Fibroblast of lung (primary cell): ENCODE measurements at places on chromosomes 13 and 19.

DNA sequence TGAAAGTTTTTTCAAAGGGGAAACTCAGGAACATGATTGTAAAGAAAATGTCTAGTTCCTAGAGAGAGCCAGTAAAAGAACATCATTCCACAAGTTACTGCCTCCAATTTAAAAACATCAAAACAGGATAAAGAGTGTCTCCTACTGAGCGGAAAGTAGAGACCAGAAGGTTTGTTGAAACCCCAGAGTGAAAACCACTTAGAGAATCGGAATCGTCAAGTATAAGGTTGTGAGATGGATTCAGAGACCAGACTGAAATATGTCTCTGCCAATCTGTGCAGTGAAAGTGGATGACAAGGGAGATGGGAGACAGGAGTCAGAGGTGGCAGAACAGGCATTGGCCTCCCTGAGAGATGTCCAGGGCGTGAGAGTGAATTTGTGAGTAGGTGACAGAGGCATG, 133.4 kb downstream of the GPC6 start:
- no peak overlapping the region for H3K4me3 ChIP-seq
- H3K4me1 ChIP-seq, result no peaks in the 10 kb centered on the region
- no peaks in the 10 kb centered on the region for H3K36me3 ChIP-seq
- H3K27me3 ChIP-seq, result no peaks in the 10 kb centered on the region
- H3K27ac ChIP-seq, result no peak overlapping the region

- H3K36me3 ChIP-seq, result no peaks in the 10 kb centered on the region
- peaks cover 3% of the 10 kb centered on the region for H3K4me1 ChIP-seq
- no peak overlapping the region for H3K27ac ChIP-seq
- H3K4me3 ChIP-seq, result peak overlapping the region; percentile 66
- no peaks in the 10 kb centered on the region for H3K27me3 ChIP-seq
Measured at GRCh38 chr19:46426506-46427162, 2.1 kb downstream of the PNMA8C start.

DNA sequence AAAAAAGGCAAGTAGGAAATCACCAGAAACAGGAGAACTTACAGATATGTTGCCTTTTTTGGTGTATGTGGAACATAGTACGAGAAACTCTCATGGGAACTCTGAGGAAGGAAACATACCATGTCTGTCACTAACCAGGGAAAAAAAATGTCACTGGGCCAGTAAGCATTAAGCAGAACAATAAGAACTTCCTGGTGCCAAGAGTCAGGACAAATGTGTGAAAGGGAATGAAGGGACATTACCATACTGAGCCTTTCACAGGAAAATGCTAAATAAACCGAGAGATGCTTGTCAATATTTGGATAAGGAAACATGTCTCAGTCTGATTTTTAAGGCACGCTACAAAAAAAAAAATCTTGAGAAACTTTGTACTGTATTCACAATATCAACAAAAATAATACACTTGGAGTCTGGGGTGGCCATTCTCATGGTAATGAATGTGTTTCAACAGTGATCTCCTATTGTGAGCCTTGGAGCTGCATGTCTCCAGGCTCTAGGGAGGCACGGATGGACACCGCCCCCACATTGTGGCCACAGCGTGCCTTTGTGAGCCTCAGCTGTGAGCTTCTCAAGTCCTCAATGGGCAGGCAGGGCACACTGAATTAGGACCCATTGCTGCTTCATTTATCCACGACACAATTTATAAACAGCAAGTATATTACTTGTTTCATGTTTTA, 113.0 kb upstream of the ARGLU1 start:
- no peaks in the 10 kb centered on the region for H3K4me1 ChIP-seq
- no peak overlapping the region for H3K27ac ChIP-seq
- DNase-seq, result no peak
- H3K4me3 ChIP-seq, result no peak overlapping the region

DNA sequence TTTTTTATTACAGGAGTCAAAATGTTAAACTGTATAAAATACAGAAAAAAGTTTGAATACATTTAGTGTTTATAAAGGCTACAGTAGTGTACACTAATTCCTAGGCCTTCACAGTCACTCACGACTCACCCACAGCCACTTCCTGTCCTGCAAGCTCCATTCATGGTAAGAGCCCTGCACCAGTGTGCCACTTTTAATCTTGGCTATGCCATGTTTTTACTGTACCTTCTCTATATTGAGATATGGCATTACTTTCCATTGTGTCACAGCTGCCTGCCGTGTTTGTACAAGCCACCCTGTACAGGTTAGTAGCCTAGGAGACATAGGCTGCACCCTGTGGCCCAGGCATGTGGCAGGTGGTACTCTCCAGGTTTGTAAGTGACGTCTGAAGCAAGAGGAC, 32.1 kb downstream of the C1QTNF9 start:
- H3K4me3 ChIP-seq, result no peak overlapping the region
- no peaks in the 10 kb centered on the region for H3K4me1 ChIP-seq
- no peak for DNase-seq
- H3K36me3 ChIP-seq, result no peaks in the 10 kb centered on the region

DNA sequence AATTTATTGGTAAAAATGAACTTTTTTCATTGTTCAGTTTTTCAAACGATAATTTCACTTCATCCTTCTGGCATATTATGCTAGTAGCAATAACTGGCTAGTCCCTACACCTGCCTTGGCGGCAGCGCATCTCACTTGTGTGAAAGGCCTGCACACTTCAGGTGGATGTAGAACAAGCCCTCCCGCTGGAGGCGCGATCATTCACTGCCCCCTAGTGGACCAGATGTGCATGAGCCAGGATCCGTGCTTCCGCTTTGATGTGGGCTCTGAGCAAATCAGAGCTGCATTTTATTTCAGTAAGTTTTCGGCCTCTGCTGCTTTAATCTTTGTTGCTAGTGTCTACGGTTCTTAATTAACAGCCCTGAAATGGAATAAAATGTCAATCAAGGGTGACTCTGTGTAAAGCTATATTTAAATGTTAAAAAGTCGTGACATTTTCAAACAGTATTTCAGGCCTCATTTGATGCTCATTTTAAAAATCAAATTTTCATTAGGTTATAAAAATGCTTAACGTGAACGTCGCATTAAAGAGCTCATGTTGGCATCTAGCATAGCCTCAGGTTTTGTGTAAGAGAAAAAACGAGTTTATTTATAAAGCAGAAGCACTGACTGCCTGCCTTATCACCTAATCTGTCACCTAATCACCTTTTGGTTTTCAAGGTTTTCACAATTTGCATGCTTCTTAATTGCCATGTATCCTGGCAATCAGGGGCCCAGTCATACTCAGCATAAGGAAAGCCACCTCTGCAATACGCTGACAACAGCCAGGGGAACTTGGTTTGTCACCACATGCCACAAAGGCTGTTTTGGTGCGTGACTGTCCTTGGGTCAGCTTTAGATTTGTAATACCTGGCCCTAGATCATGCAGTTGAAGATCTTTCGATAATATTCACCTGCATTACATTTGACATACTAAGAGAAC, 112.2 kb downstream of the TEX26 start:
- H3K36me3 ChIP-seq, result no peaks in the 10 kb centered on the region
- H3K27me3 ChIP-seq, result no peaks in the 10 kb centered on the region
- DNase-seq, result peak; percentile 80
- H3K27ac ChIP-seq, result peak overlapping the region; percentile 81
- H3K4me3 ChIP-seq, result no peak overlapping the region

GRCh38 chr19:10010247-10010691, at the start of gene COL5A3:
Gene COL5A3, minus strand, starts transcription at chr19:10010504. Its CDS starts 119 bp downstream, at chr19:10010385.
- peaks cover 16% of the 10 kb centered on the region for H3K4me1 ChIP-seq
- H3K36me3 ChIP-seq, result no peaks in the 10 kb centered on the region
- H3K27ac ChIP-seq, result peak within 1 kb of the TSS; percentile 73
- no peaks in the 10 kb centered on the region for H3K27me3 ChIP-seq
- peak; percentile 70 for DNase-seq

DNA sequence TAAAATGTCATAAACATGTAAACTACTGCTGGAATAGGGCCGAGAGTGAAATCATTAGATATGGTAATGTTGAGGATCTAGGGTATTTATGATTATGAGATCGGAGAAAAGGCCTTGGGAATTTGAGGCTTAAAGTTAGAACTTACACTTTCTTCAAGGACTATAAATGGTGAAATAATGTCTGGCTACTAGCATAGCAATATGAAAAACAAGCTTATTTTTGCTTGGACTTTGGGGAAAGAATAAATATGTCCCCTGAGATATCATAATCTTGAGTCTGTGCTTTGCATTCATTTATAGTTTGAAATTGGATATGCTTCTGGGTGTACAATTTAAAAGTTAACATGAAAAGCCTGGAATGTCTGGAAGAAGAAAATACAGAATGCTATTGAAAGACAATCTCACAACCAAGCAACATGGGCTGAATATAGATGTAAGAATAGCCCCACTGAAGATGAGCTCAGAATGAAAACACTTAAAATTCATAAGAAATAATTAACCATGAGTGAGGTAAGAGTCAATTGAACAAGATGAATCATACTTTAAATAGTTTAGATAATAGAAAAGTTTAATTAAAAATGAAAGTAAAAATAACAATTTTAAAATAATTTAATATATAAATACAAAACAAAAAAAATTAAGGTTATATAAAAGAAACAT, 1555.4 kb upstream of the MIR17HG start:
- no peaks in the 10 kb centered on the region for H3K36me3 ChIP-seq
- H3K27ac ChIP-seq, result no peak overlapping the region
- H3K27me3 ChIP-seq, result no peaks in the 10 kb centered on the region
- no peaks in the 10 kb centered on the region for H3K4me1 ChIP-seq
- no peak overlapping the region for H3K4me3 ChIP-seq

DNA sequence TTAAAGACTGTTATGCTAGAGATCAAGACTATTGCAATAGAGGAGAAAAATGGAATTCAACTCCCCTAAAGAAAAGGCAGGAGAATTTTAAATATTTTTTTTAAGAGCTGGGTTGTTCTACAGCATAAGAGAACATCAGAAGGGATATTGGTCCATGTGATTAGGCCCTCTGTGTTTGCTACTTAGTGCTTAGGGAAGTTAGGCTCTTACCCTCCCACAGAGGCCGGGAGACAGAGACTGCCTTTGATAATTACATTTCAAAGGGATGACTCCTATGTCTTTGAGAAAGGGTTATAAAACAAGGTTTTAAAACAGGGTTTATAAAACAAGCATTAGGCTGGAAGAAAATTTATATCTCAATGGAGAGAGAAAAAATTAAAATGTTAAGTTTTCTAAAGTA, 1248.1 kb upstream of the PCDH20 start:
- H3K27ac ChIP-seq, result no peak overlapping the region
- no peak for DNase-seq
- H3K4me3 ChIP-seq, result no peak overlapping the region
- H3K27me3 ChIP-seq, result no peaks in the 10 kb centered on the region
- H3K4me1 ChIP-seq, result no peaks in the 10 kb centered on the region

DNA sequence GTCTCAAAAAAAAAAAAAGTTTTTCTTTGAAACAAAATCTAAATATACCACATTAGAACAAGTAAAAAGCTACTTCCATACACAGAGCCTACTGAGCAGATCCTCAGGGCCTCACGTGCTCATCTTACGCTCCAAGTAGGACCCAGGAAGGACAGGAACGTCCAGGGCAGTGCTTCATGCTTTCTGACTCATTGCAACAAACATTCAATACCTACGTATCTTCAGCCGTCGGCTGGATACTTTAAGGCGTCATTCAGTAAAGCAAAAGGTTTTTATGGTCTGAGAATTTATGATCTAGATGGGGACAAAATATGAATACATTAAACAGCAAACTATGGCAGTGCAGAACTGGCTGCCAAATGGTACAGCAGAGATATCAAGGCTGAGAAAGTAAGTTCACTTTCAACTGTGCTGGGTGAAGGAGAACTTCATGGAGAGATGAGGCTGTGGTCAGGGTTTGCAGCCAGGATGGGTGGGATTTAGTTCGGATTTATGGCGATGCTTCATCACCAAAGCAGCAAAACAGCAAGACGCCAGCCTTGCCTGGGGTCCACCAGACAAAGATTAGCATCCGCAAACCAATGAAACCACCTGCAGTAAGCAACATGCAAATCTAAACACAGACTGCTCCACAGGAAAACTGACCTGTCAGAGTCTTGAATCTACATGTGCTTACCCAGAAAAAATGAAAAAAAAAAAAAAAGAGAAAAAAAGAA, 20.5 kb downstream of the CARS2 start:
- no peak overlapping the region for H3K4me3 ChIP-seq
- peak overlapping the region; percentile 36 for H3K27ac ChIP-seq
- H3K4me1 ChIP-seq, result peaks cover 2% of the 10 kb centered on the region
- H3K27me3 ChIP-seq, result no peaks in the 10 kb centered on the region
- peak; percentile 18 for DNase-seq
